ENCODE measurements at places on chromosomes 4 and X.
A peak's percentile ranks its signal among the peaks of the same experiment; 100 is the strongest.

GRCh38 chrX:15814771-15815365 lies 24.6 kb downstream of the ZRSR2 start:
- DNase-seq: no peak

DNA sequence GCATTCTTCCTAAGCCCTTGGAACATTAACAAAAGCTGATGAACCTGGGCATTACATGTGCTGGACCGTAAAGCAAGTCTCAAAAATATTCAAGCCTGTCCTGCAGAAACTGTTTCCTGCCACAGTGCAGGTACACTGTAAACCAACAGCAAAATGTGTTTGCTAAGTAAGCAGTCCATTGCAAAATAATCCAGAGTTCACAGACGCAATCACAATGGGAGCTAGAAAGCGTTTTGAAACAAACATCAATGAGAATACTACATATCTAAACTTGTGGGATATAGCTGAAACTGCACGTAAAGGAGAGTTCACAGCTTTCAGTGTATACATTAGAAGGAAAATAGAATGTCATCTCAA lies 61.6 kb downstream of the RGS12 start:
- no peak for DNase-seq

GRCh38 chr4:117654079-117654478 lies 380.2 kb upstream of the NDST3 start:
- no peak for DNase-seq

- DNase-seq: peak; percentile 37
Observed at GRCh38 chrX:10098270-10098713, 58.5 kb upstream of the CLCN4 start.

DNA sequence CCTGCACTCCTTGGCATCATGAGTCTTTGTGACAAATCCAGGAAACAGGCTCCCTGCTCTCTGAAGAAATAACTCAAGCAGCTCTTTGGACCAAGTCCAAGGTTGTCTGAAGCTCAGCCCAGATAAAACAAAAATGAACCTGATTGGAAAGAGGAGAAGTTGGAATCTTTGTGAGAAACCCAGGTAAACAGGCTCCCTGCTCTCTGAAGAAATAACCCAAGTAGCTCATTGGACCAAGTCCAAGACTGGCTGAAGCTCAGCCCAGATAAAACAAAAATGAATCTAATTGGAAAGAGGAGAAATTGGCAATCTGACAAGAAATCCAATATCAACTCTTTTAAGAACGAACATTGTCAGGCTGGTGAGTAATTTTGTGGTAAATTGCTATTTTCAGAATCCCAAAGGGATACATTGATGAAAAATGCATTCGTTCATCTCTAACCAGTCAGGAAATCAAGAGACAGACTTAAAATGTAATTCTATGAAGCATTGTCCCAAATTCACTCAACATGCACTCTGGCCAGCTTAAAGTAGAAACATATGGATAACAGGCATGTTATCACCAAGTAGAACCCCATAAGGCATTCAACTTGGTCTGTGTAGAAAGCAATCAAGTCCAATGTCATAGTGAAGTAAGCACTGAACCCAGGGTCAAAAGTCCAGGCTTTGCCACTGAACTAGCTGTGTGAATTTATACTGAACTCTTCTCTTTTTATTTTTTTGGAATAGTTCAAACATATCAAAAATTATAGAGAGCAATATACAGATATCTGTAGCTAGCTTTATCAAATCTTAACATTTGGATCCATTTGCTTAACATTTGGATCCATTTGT lies 16.8 kb upstream of the NFXL1 start:
- no peak for DNase-seq

DNA sequence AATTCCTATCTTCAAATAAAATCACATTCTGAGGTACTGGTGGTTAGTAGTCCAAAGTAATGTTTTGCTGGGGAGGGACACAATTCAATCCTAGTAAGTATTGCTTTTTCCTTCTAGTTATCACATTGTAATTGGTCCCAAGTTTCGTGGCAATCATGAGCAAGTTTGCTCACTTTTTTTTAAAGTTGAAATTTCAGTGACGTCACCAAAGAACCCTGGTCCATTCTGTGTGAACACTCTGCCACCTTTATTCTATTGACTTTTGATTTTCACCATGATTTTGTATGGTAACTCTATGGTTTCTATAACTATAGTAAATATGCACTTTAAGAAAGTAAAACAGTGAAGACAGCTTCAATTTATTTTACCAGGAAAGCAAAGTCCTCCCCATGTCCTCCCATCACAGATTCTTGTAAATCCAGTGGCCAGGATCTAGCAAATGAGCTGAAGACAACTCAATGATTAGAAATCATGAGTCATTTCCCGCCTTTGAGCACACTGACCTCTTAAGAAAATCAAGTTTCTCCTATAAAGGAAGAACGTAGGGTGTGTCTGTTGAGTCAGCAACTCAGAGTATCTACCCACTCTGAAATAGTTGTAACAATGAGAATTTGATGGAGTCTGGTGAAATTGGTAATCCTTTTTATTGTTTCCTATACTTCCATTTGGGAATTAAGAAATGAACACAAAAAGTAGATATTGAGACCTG lies 1306.6 kb upstream of the PABPC4L start:
- no peak for DNase-seq

DNA sequence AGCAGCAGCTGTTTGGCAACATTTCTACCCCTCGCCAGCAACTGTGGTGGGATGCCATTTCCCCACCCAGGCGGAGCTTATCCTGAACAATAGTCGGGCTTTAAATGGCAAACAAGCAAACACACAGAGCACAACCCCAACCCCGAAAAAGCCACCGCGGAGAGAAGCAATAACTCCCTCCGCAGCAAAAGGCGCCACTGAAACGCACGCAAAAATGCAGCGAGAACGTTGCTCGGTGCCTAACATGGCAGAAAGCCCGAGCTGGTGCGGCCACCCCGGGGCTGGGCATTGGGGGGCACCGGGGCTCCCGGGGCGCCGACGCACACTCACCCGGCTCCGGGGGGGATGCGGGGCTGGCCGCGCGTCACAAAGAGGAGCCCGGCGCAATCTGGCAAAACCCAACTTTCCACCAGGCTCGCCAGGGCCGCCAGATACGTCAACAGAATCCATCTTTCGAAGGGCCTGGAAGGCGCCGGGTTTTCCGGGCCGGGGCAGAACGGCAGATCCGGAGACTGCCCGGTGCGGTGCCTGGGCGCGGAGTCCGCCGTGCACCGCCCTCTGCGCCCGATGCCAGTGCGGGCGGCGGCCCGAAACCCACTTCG lies 818 bp downstream of the RAI2 start:
- no peak for DNase-seq

- no peak for DNase-seq
Observed at GRCh38 chr4:24279911-24280375, 304.4 kb downstream of the DHX15 start.

DNA sequence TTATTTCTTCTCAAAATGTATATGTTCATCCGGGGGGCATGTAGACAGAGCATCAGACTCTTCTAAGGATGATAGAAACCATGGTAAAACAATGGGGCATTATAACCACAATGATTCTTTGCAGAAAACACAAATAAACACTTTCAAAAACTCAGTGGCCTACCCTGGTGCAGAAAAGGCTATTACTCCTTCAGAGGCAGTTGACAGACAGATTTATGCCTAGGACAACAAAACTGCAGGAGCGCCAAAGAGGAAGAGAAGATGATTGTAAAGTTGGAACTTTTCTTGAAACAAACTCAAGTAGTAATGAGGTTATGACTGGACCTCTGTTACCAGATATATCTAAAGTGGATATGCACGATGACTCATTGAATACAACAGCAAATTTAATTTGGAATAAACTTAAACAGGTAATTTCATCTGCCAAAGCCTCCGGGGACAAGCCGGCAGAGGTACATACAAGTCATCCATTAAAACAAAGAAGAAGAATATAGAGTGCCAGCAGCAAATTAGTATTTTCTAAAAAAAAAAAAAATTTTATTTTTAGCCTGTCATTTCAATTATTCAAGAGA lies 1068.4 kb upstream of the INTU start:
- no peak for DNase-seq

DNA sequence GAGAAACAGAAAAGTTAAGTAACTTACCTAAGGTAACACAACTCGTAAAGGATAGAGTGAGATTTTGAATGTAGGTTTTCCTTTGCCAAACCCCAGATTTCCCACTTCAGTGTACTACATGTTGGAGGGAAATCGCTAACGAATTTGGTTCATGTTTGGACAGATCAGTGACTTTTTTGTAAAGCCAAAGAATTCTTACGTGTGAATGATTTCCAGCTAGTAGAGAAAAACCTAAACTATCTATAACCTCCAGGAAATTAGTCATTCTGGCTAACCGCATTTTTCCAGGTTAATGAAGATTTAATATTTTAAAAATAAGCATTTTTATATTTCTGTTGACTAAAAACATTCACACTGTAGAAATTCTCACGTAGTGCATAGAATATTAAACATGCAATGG lies 7.2 kb downstream of the TENM3 start:
- DNase-seq: no peak

DNA sequence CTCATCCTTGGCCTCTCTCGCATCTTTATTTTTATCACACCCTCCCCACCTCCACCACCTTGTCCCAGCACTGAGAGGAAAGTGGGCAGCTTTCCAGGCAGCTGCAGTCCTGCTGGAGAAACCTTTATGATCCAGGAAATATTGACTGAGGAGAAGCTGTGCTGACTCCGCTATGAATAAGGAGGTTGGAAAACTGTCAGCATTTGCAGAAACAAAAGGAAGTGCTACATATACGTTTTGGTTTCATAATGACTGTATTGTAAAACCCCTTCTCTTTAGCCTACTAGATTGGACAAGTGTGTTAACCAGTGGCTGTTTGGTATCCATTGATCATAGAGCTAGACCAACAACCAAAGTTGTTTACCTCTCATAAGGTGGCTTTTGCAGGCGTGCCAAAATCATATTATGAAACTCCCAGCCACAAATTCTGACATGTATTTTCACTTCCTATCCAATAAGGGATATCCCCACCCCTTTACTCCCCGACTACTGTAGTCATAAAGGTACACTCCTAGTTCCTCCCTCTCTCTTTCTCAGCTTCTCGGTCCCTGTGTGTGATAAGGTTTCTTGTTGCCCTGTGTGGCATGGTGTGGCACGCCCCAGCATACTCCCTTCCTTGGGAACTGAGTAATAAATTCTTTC lies 88.4 kb downstream of the GPR143 start:
- DNase-seq: no peak

- no peak for DNase-seq
Observed at GRCh38 chrX:101383679-101384205, 2.2 kb downstream of the BTK start.

DNA sequence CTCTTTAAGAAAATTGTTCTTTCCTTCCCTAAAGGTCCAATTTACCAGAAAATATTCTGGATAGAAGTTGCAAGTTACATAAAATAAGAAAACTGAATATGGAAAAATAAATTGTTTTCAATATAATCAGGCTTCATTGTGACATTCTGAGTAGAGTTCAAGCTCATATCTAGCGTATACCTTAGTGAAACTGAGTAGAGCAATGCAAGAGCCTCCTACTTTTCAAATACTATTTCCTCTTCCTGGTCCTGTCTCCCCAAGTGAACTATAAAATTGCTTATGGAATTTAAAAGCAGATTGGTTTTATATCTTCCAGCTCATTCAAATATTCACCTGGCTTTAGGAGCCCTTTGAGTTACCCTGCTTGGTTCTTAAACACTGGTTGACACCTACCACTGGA lies 189.3 kb upstream of the GALNT7 start:
- DNase-seq: no peak

DNA sequence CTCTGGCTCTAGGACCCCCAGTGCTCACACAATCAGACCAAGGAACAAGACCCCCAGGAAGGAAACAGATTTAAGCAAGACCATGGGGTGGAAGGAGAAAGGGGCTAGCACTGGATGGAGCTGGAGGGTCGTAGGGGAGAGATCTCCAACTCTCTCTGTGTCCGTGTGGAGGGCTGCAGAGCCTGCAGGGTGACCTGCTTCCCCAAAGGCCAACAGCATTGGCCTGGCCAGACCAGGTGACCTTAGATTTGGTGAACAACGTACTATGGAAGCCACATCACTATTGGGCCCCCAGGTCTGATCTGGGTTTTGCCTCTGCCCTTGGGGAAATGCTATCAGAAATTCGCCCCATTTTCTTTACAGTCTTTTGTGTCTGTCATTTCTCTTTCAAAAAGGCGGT lies 26.0 kb downstream of the NLGN3 start:
- no peak for DNase-seq

GRCh38 chr4:39504538-39504937 lies 22.7 kb downstream of the UGDH start:
- no peak for DNase-seq

- DNase-seq: no peak
Observed at GRCh38 chr4:100716416-100716815, 198.6 kb upstream of the EMCN start.

DNA sequence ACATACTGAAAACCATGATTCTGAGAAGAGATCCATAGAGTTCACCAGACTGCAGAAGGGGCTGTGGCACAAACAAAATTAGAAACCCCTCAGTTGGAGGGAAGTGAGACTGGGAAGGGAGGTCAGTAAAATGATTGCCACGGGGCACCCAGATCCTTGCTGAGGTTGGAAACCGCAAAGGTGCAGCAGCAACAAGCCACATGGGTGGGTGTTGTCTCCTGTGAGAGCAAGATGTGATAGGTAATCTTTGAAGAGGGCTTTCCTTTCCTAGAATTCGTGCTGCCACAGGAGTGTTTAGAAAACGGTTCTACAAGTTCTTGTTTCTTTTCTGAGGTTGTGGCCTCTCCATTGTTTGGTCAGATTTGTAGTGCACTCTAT lies 85.5 kb downstream of the NFKB1 start:
- no peak for DNase-seq
